GM18507 (cell line): ENCODE measurements at places on chromosomes 4 and X.

DNA sequence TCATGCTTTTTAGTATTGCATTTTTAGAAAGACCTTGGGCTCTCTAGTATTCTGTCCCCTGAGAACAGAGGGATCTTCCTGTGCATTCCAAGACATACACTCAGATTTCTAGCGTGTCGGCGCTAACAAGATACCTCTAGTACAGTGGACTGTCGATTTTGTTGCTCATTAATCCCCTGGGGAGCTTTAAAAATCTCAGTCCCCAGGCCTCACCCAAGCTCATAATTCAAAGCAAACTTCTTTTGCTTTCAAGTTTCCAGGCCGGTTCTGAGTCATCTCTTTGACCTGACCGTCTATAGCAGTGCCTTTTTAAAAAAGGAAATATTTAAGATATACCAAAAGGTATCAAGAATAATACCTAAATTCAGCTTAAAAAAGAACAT, 137.0 kb downstream of the AMMECR1 start:
- DNase-seq, result no peak

DNA sequence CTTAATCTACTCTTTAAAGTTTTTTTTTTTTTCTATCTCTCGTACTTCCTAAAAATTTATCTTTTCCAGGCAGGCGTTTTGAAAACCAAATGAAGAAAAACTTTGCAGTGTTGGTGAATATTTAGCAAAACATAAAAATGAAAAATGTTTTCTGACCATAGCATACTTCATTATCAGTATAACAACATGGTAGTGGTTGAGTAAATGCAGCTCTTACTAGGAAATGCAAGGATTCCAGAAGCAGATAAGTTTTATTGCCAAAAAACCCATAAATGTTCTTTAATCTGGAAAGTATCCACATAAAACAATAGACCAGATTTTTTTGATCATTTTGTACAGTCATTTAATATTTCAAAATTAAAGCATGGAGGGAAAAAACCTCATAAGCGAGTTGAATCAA, 136.9 kb upstream of the GUCY1A1 start:
- no peak for DNase-seq

GRCh38 chr4:81256059-81256970, 41.3 kb upstream of the PRKG2 start:
- no peak for DNase-seq

DNA sequence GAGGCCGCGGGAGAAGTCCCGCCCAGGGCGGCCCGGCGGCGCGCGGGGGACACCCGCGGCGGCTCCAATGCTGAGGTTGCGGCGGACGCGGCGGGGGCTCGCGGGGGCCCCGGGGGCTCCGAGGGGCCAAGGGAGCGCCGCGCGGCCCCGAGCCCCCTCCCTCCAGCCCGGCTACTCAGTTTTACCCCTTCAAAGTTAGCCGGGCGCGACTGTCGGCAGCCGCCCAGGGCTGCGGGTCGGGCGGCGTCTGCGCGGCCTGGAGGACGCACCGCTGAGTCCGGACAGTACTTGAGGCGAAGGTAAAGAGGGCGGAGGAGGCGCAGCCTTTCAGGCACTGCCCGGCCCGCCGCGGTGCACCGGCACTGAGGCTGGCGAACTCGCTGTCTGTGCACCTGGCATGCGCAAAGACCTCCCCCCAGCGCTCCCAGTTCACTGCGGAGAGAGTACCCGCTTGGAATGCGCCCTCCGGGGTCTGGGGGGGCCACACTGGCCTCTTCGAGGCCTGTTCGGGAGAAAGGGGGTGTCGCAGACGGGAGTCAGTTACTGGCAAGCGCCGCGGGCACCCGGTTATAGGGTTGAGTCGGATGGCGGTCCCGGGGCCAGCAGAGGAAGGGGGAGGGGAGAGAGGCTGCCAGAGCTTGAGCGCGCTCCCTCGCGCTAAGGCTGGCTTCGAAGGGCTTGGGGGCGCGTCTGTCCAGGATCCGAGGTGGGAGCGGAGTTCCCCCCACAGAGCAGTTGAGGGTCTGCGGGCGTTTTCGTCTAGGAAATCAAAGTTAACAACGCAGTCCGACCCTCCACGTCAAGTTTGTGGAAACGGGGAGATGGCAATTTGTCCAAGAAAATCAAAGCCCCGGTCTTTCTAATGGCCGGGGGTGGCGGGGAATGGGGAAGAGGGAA, 1.1 kb downstream of the PCDH19 start:
- no peak for DNase-seq

- DNase-seq, result no peak
Measured at GRCh38 chr4:156775813-156776212, 195.8 kb downstream of the PDGFC start.

DNA sequence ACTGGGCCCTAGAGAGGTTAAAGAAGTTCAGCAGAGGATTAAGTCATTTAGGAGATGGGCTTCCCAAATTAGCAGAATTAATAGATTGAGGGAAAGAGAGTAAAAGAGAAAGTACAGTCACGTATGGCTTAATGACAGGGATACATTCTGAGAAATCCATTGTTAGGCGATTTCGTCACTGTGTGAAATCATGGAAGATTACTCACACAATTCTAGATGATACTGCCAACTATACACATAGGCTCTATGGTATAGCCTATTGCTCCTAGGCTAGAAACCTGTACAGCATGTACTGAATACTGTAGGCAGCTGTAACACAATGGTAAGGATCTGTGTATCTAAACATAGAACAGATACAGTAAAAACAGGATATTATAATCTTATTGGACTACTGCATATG, 180.6 kb downstream of the RNF150 start:
- DNase-seq, result no peak

GRCh38 chr4:126071346-126072333, 756.9 kb downstream of the FAT4 start:
- DNase-seq, result no peak

GRCh38 chr4:146647615-146648460, 9.1 kb downstream of the POU4F2 start:
- no peak for DNase-seq

- DNase-seq, result no peak
Measured at GRCh38 chr4:105280338-105281123, 133.9 kb downstream of the TET2 start.

DNA sequence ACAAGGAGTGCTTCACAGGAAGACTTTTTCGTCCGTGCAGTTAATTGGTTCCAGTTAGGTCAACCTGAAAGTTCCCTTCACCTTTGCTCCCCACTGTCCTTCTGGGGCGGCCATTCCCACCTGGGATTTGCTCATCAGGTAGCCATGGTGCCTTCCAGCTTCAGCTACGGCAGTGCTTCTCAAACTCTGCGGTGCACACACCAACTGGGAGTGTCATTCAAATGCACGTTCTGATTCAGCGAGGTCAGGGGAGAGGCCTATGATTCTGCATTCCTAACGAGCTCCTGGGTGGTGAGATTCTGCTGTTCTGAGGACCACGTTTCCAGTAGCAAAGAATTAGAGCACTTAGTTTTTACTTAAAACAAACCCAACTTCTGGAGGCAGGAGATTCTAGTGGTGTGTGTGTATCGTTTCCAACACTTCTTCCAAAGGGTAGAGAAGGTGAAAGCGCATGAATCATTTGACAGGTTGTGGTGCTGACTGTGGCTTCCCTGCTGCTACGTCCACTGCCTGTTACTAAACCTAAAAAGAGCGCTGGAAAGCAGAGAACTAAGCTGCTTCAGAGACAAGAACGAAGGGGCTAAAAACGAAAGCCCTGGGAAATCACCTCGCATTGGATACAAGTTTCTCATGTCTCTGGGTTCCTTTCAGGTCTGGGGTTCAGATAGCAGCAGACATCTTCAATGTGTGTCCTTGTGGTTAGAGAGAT, 4.7 kb upstream of the HELT start:
- DNase-seq, result no peak

GRCh38 chr4:54954656-54955388, 170.6 kb downstream of the KDR start:
- DNase-seq, result no peak

DNA sequence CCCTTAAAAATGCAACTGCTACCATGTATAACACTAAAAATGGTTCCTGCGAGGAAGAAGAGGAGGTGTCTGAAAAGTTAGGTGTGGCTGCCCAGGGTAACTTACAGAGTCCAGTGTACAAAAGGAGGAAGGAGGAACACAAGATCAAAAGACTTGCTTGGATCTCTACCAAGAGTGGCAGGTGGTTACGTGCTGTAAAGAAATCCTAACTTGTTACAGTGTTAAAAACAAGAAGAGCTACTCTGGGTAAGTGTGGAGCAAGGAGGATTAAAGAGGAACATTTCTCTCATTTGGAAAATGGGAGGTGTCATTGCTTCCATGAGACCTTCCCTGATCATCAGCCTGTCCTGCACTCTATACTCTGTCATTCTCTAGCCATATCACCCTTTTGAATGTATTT, 242.0 kb downstream of the PTTG2 start:
- DNase-seq, result no peak

DNA sequence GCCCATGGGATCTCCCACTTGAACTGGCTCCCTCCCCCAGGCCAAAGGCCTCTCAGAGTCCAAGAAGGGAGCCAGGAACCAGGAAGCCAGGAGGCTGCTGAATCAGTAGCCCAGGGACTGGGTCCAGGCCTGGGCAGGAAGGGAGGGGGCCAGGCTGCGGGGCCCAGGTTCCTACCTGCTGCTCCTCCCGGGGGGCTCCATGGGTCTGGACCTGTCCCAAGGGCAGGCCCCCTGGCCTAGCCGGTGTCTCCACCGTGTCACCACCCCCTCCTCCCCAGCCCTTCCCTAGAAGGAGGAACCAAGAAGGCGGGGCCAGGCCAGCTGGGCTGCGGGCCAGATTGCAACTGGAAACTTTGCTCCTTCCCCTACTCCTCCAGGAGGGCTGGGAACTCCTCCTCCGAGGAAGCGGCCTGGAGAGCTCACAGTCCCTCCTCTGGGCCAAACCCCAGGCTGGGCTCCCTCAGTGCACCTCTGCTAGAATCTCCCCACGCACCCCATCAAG, at the start of gene IQSEC2:
IQSEC2 (minus strand) TSS at position 264 of the 502 bp plus-strand sequence.
- DNase-seq, result no peak

GRCh38 chrX:10482261-10482660, 138.1 kb downstream of the MID1 start:
- no peak for DNase-seq

GRCh38 chr4:70640192-70640591, 11.6 kb downstream of the ENAM start:
- no peak for DNase-seq

DNA sequence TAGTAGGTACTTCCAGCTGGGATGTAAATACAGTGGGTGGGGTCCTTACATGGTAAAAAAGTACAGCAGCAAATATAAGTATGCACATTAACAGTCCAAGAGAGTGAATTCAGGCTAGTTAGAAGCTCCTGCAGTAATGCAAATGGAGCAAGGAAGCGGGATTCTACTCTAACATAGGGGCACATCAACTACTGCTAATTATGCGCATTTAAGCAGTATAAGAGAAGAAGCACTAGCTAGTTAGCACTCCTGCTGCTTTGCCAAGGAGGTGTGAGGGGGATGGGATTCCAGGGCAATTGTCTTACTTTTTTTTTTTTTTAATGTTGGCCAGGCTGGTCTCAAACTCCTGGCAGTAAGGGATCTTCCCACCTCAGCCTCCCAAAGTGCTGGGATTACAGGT, 284.1 kb downstream of the CHIC1 start:
- DNase-seq, result no peak

GRCh38 chr4:7819446-7819845, 120.2 kb downstream of the AFAP1 start:
- no peak for DNase-seq

DNA sequence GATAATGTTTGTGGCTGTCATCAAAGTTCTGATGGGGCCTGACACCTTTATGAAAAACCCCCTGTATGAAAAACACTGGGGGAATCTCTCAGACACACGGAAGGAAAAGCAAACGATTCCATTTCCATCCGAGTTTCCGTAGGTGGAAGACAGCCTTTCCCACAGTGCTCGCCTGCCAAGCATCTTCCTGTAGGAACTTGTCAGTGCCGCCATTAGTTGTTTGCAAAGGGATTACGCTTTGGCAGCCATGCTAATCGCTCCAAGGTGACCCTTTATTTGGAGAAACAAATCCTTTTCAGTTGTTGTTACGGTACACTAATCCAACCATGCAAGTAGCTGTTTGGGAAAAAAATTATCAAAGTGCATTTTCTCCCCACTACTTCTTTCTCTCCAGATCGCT, 44.4 kb upstream of the STOX2 start:
- no peak for DNase-seq

GRCh38 chr4:130056286-130056685, 960.3 kb downstream of the C4orf33 start:
- no peak for DNase-seq

GRCh38 chrX:68686097-68686977, 38.9 kb downstream of the STARD8 start:
- no peak for DNase-seq

DNA sequence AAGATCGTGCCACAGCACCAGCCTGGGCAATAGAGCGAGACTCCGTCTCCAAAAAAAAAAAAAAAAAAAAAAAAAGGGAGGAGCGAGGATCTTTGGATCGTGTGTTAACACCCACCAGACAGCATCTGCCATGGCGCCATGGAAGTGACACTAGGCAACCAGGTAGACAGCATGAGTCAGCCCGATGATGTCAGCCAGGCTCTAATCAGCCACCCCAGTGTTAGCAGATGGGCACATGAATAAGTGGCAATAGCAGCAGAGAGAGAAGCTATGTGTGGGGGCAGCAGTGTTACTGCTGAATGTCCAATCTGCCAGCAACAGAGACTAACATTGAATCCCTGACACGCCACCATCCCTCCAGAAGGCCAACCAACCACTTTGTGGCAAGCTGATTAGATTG, 6.6 kb downstream of the SYN1 start:
- DNase-seq, result no peak

DNA sequence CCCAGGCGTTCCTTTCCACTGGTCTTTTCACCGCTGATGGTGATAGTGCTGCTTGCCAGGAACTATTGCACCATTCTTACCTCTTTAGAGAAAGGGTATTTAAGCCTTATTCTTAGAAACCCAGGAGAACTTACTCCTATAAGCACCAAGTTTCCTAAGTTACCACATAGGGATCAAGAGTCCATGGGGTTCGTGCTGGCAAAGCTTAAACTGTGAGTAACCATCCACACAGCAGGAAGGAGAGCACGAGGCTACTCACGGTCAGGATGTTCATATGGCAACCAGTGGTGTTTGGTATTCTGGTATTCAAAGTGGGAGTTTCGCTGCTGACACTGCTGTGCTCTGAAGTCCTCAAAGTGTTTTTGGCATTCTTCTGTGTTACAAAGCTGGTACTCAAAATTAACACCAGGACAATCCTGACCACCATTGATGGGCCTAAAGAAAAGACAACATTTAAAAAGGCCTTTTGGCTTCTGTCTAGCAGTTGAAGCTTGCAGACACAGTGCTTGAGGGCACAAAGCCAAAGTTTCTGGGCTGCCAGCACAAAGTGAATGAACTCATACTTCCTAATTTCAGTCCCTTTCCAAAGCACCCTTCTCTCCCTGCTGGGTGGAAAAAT, 256.9 kb downstream of the ADAMTS3 start:
- DNase-seq, result no peak

DNA sequence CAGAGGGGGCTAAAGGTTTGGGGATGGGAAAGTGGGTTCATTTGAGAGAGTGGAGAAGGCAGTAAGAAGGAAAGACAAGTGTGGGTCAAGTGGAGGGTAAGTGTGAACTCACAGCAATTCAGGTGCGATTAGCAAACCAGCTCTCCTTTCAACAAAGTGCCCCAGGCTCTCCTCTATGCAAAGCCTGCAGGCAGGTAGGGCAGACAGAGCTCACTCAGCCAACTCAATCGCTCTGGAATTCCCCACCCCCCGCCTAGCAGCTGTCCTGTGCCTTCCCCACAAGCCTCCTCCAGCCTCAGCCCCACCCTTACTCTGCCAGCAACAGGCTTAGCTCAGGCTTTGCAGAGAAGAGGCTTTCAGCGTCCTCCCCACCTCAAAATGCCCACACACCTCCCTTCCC, 14.8 kb upstream of the MAMLD1 start:
- no peak for DNase-seq
